ENCODE measurements at places on chromosomes 12 and 14.

- DNase-seq, result no peak
Observed at GRCh38 chr14:90518941-90519256, 122.1 kb downstream of the CALM1 start.

DNA sequence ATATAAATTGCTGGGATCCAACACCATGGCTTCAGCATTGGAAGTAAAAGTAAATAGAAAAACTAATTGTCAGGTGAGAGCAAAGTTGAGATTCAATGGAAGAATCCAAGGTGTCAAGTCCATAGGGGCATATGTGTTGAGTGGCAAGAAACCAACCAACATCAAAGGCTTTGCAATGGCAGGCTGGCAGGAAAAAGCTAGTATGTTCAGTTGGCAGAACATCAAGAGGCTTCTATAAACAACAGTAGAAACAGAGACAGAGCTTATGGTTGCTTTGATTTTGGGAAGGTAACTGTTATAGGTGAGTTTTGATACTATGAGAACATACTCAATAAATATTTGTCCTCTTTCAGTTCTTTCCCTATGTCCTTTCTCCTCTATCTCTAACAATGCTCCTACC is 553.7 kb upstream of the MDGA2 start:
- no peak for DNase-seq

DNA sequence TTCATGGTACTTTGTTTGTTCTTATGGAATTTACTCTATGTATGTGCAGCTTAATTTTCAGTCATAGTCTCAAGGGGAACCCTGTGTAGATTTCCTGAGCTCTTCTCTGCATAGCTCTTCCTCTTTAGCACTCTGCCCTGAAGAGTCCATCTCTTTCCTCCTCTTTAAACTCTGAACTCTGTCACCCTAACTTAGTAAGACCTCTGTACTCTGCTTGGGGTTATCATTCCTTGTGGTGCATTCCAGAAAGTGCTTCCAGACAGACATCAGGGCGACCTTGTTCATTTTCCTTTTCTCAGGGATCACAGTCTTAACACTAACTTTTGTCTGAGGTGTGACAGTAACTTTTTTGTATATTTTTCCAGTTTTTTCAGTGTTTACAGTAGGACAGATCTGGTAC is 179.3 kb downstream of the RAD51B start:
- DNase-seq, result no peak

GRCh38 chr12:91978143-91978542 is 167.5 kb downstream of the BTG1 start:
- DNase-seq, result no peak

- DNase-seq, result no peak
Observed at GRCh38 chr14:83096092-83096491, 1562.4 kb upstream of the SEL1L start.

GRCh38 chr12:90064852-90065801 is 356.5 kb upstream of the ATP2B1 start:
- DNase-seq, result no peak

- DNase-seq, result no peak
Observed at GRCh38 chr12:20438299-20438779, 70.0 kb downstream of the PDE3A start.

DNA sequence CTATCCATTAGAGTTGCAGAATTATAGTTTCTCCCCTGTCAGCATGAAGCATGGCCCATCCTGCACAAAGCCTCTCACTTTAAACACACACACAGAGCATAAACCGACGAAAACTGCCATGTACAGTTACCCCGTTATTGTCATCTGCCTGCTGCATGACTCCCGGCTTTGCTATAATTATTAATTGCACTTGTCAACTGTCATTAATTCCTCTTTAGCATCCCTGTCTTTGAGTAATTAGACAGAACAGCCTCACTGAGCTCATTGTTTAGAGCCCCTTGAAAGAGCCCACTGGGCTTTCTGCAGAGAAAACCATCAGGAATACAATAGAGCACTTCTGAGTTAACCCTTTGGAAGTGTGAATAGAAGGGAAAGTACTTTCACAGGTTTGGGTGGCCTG is 307.2 kb upstream of the SOX5 start:
- DNase-seq, result no peak

GRCh38 chr14:68135566-68135965 is 316.0 kb downstream of the RAD51B start:
- DNase-seq, result no peak

GRCh38 chr12:84643993-84644392 is 268.6 kb downstream of the SLC6A15 start:
- DNase-seq, result no peak

DNA sequence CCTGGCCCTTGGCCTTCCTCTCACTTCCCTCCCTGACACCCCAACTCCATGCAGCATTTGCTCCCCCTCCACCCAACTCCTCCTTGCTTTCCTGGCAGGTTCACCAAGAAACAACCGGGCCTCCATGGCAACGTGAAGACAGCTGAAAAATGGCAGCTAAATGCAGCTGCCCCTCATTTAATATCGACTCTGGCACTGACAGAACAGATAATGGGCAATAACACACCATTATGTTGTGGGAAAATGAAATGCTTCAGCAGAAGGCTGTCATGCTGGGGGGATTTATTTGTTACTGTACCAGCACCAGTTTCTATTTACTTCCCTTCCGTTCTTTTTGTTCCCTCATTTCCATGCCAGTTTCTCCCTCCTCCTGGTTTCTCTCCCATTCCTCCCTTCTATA is 440.8 kb downstream of the NRXN3 start:
- DNase-seq, result no peak

- no peak for DNase-seq
Observed at GRCh38 chr14:33774723-33775470, 176.0 kb downstream of the EGLN3 start.
